ENCODE measurements at places on chromosomes 7 and 10.

DNA sequence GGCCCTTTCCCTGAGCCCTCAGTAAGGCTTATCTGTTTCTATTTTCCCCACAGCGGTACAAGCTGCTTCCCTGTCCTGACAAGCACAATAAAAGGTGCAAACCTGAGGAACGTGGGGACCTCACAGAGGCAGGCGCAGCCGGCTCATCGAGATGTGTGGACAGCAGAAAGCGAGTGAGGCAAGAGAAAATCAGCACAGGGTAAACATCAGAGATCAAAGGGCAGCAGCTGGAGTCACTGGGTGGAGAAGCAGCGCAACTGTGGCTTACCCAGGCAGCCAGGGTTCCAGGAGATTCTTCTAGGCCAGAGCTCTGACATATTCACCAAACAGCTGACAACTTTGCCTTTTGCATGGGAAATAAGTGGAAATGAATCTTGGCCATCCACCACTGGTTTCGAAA lies 212.6 kb downstream of the WDR11 start:
- no peak for DNase-seq

DNA sequence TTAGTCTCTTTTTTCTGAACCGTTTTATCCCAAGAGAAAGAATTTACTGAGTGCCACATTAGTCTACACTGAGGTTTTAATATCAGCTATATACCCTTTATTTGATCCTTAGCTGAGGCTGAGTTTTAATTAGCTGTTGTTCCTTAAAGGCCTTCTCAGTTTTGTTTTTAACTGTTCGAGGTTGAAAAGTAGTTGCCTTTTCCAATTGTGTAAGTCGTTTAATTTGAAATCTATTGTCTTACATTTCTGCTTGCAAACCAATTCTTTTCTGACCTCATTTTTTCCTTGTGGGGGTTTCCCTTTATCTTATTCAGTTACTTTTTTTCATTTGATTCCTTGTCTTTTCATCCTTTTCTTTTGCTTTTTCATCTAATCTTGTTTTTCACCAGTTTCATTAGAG lies 30.8 kb downstream of the UMAD1 start:
- DNase-seq = no peak

DNA sequence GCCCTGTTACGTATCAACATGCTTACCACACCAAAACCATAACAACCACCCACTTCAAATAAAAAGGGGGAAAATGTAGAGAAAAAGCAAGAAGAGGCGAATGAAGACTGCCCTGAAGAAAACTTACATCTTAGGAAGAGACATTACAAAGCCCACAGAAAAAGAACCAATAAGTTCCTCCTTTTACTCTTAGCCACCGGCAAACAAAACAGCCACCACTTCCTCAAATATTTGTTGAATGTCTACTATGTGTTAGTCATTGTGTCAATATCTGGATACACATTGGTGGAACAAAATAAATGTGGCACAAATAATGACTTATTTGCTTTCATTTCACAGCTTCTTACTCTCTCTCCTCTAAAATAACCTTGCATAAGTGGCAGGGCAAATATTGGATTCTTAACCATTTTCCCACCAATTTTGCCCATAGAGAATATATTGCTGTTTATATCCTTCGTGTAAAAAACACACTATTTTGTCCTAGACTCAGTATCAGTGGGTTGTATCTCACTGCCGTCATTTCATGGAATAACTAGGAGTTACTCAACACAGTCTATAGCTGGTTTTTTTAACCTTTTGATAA lies 106.8 kb downstream of the ANK3 start:
- no peak for DNase-seq

DNA sequence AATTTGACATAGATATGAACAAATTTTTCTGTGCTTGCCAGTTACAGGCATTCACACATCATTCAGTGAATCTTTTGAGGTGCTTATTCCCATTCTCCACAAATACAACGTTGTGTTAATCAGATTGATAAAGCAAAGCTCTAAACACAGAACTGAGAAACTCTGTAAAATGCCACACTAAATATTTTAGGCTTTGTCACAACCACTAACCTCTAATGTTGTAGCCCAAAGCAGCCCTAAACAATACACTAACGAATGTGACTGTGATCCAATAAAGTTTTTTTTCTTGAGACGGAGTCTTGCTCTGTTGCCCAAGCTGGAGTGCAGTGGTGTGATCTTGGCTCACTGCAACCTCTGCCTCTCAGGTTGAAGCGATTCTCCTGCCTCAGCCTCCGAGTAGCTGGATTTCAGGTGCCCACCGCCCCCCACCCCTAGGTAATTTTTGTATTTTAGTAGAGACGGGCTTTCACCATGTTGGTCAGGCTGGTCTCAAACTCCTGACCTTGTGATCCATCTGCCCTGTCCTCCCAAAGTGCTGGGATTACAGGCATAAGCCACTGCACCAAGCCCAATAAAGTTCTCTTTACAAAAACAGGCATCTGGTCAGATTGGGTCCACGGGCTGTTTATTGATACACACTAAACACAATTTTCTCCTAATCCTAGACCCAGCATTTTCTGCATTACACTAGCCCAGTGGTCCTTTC lies 6.9 kb downstream of the CYCS start:
- no peak for DNase-seq

- DNase-seq = no peak
These were observed 45.3 kb upstream of the PIK3AP1 start for GRCh38 chr10:96765406-96766240.

DNA sequence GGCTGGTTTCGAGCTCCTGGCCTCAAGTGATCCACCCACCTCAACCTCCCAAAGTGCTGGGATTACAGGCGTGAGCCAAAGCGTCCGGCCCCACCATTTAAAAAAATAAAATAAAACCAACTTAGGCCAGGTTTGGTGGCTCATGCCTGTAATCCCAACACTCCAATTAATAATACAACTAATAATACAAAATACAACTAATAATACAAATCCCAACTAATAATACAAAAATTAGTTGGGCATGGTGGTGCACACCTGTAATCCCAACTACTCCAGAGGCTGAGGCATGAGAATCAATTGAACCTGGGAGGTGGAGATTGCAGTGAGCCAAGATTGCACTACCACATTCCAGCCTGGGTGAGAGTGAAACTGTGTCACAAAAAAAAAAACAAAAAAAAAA lies 27.6 kb downstream of the CEP41 start:
- no peak for DNase-seq

DNA sequence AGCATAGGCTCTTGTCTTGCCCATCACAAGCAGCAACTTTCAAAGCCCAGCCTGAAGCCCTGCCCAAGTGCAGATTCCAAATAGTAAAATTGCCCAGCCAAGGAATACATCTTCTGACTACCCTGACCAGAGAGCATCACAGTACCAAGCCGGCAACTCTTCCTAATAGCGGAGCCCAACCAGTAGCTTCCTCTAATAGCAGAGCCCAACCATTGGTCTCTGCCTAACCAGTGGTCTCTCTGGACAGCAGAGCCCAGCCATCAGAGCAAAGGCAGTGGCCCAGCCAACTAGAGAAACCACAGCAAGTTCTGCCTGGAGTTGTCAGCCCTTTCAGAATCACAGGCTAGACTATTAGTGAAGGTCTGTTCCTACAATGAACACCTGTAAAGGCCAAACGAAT lies 285.6 kb downstream of the HGF start:
- DNase-seq = no peak

- no peak for DNase-seq
These were observed 437.5 kb upstream of the MBL2 start for GRCh38 chr10:53209944-53210611.

DNA sequence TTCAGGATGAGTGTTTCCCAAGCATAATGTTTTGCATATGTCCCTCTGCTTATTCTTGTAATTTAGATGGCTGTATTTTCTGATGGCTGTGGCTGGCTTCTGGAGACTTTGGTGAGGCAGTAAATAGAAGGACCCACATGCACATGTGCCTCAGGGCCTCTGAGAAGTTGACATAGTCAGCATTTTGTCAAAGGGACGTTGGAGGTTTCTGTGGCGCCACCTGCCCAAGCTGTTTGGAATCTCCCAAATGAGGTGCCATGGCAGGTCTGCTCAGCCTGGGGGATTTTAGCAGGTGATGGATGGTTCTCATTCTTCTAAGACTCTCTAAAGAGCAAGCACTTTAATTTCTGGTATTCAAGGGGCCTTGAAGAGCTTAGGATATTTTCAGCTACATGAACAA lies 29.8 kb downstream of the C10orf120 start:
- no peak for DNase-seq

DNA sequence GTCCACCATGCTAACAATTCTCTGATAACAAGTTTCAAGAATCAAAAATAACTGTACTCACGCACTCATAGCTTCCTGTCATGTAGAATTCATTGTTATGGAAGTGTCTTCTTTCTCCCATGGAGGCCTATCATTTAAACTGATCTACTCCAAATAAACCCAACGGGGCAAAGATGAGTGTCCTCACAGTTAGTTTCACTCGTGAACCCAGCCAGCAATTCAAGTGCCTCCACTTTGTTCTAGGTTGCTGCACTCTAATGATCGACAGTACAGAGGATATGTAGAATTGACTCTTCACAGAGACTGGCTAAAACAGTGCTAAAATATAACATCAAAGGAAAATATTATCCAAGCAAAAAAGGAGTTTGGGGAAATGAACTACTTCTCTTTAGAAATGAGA lies 111.4 kb downstream of the LRRN3 start:
- DNase-seq = no peak

GRCh38 chr7:99668541-99668940 lies 11.3 kb downstream of the CYP3A5 start:
- no peak for DNase-seq

DNA sequence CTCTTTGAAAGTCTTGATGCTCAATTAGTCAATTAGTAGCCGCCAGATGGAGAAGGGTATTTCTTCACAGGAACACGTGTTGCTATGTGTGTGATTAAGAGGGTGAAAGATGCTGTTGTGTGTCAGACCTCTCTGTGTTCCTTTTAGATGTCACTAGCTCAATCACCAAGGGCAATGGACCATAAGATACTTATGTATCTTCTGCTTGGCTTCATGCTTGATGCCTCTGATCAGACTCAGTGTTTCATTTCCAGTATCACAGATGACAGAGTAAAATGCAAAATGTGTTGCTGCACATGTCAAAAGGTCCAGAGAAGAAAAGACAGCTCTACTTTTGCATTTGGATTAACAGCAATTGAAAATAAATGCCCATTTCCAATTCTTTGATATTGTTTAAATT lies 865.9 kb downstream of the CNTNAP2 start:
- DNase-seq = no peak

DNA sequence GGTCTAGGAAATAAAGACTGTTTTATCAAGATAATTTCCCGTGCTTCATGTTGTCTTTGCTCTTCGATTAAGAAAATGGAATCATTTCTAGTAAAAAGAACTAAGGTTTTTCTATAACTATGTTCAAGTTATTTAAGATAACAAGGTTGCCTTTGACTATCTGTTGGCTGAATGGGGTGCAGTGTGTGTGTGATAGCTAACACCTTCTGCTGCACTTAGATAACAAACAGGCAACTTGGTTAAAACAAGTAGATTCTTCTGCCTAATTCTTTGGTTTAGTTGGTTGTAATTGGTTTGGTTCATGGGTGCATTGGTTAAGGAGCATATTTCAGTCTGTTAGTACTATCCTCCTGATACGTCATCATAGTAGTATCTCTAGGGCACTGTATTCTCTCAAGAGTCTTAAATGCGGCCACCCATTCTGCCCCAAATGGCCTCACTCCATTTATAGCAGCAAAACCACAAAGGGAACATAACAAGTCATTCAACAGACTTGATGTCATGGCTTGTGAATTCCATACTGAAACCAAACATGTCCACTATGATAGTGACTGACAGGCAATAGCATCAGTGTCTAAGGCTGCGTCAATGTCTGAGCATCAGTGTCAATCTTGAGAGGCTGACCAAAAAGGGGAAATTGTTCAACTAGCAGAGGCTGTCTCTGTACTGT lies 55.7 kb downstream of the CCDC3 start:
- DNase-seq = no peak

DNA sequence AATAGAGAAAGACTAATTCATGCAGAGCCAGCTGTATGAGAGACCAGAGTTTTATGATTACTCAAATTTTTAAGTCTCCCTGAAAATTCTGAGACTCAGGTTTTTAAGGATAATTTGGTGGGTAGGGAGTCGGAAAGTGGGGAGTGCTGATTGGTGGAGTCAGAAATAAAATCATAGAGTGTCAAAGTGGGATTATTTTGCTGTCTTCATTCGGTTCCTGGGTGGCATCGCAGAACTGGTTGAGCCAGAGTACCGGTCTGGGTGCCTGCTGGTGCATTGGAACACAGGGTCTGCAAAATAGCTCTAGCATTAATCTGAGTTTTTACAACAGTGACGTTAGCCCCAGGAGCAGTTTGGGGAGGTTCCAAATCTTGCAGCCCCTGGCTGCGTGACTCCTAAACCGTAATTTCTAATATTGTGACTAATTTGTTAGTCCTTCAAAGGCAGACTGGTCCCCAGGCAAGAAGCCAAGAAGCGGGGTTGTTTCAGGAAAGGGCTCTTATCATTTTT lies 32.4 kb downstream of the GPRIN2 start:
- DNase-seq = no peak

GRCh38 chr7:18320422-18320821 lies 175.1 kb upstream of the HDAC9 start:
- DNase-seq = no peak

- no peak for DNase-seq
These were observed 14.0 kb upstream of the PTTG1IP2 start for GRCh38 chr7:90455163-90456030.

DNA sequence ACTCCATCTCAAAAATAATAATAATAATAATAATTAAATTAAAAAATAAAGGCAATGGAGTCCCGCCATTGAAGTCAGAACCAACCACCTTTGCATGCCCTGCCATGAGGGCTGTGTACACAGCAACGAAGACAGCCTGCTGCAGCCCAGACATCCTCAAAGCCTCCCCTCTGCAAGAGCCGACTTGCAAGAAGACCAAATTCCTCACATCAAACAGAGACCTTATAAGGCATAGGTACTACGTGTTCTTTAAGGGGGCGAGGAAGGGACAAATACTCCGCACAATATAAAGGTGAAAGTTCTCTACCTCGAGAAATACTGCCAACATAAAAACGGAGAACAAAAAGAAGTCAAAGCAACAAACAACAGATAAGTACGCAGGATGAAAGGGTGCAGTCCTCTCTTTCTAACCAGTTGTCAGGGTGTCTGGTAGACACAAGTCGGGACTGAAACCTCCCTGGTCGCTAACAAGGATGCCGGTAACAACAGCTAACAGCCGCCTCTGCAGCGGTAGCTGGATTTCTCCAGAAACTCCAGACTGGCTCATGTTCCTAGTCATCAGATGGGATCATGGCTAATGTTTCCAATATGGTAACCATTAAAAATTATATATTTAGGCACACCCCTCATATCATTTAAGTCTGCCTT lies 23.6 kb downstream of the FGFR2 start:
- no peak for DNase-seq

Measured in NCI-H187 treated with DMSO at 0.1 percent for 48 hours (cell line).